SW480 (cell line): ENCODE measurements at places on chromosomes 1 and 21.

DNA sequence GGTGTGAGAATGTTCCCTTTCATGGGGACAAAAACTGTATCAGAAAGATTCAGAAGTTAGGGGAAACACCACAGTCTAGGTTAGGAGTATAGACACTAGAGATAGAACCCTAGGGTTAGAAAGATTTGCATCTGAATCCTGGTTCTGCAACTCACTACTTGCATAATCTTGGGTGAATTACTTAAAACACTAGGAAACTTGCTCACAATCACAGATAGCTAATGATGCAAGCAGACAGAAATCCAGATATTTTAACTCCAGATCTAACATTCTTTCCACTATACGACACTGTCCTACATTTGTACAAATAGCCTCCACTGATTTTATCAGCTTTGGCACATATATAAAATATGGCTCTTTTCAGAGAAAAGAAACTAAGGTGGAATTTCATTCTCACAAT lies 30.8 kb upstream of the GLIS1 start:
- DNase-seq, result no peak

DNA sequence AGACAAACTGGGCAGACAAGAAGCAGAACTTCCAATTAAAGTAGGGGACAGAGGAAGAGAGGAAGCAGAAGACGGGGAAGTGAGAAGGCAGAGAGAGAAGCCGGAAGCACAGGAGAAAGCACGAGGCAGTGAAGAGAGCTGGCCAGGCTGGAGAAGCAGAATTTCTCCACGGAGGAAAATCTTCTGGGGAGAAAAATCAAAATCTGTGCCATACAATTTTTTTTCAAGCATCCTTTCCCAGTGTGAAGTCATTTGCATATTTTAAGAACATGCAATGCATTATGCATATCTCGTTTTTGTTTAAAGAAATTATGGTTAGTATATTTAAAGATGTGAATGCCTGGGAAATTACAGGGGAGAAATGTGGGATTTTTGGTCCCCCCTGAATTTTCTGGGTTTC lies 7.3 kb upstream of the CAMK2N1 start:
- no peak for DNase-seq

- no peak for DNase-seq
Measured at GRCh38 chr1:43719063-43719462, 11.7 kb downstream of the ST3GAL3 start.

GRCh38 chr1:112515311-112516009 lies 6.7 kb downstream of the WNT2B start:
- no peak for DNase-seq

- DNase-seq, result no peak
Measured at GRCh38 chr1:45994423-45994822, 138.0 kb downstream of the PIK3R3 start.

DNA sequence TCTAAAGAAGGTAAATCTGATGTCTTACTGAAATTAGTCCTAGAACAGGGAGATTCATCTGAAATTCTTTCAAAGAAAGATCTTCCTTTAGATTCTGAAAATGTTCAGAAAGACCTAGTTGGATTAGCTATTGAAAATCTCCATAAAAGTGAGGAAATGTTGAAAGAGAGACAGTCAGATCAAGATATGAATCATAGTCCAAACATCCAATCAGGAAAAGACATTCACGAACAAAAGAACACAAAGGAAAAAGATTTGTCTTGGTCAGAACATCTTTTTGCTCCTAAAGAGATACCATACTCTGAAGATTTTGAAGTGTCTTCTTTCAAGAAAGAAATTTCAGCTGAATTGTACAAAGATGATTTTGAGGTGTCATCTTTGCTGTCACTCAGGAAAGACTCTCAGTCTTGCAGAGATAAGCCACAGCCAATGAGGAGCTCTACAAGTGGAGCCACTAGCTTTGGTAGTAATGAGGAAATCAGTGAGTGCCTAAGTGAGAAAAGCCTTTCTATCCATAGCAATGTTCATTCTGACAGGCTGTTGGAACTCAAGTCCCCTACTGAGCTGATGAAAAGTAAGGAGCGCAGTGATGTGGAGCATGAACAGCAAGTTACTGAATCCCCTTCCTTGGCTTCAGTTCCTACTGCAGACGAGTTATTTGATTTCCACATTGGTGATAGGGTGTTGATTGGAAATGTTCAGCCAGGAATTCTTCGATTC lies 61.6 kb upstream of the QSOX1 start:
- no peak for DNase-seq

GRCh38 chr1:207333620-207334019 lies 12.1 kb downstream of the CD55 start:
- no peak for DNase-seq

DNA sequence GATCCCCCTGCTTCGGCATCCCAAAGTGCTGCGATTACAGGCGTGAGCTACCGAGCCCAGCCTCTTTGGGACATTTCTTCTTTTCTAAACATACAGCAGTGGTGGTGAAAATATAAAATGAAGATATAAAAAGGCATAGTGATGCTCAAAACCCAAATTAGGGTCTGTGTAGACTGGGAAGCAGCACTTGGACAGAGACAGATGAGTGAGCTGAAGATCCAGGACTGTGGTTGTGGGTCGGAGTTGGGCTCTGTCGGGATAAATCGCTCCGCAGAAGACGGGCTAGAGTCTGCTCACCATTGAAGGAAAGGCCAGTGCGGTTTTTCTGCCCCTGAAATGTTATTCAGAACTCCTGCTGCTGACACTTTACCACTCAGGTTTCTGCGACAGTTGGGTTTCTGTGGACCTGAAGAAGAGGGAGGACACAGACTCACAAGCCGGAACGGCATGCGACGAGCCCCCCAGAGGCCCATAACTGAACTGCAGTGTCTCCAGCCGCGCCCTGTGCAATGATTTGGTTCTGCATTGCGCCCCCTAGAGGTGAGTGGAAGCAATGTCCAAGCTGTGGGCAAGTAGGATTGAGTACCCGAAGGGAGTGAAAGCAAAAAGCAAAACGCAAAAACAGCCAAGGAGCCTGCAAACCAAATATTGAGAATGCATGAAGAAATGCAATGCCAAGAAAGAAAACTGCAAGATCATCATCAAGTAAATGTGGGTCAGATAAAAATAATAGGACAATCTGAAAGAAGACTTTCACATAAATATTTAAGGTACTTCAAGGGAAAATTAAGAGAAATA lies 66.6 kb downstream of the GABPA start:
- DNase-seq, result peak; percentile 81

GRCh38 chr1:156435545-156436140 lies 64.9 kb downstream of the MEF2D start:
- DNase-seq, result no peak

GRCh38 chr1:168159979-168160378 lies 18.8 kb upstream of the TIPRL start:
- DNase-seq, result no peak

DNA sequence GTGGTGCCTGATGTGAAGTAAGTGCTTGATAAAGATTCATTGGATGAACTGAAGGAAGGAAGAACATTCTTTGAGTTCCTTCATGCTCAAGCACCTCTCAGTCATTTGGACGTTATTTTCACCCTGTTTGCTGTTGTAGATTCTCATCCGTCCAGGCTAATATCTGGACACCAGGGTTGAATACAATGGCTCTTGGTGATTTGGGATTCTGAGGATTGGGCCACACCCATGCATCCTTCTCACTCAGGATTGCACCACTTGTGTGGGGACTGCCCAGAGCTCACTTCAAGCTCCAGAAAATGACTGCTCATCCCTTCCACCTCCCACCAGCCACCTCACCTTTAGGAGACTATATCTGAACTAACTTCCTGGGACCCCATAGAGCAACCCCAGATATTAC lies 117.1 kb upstream of the IPO9 start:
- DNase-seq, result no peak

DNA sequence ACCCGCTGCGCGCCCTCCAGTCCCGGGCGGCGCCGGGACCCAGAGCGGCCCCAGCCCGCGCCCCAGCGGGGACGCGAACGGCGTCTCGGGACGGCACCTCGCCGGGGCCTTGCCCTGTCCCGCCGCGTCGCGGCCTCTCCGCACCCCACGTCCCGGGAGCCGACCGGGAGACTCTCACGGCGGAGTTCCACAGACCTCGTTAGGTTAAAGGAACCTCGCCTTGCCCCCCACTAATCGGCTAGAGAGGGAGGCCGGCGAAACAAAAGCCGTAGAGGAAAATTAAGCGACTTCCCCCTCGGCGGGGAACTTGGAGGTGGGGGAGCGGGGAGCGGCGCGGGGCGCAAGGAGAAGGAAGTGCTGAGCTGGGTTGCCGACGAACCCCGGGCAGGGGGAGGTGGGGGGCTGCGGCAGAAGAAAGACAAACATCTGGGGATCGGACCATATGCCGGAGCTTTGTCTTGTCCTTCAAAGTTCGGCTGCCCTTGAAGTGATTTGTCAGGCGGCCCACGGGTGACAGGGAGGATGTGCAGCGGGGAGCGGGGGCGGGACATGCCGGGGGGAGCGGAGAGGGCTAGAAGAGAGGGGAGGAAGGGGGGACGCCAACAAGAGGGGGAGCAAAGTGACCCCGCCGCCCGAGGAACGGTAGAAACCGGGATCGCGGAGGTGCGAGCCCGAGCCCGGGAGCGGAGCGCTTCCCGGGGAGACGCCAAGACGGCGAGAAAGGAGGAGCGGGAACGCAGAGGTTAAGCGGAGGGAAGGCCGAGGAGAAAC lies 120.0 kb upstream of the RRP15 start:
- DNase-seq, result no peak
